ENCODE measurements at places on chromosomes 7 and 10. TPM values are rescaled to one million over a fixed set of nuclear protein-coding genes. Genes with fewer than 3 reads are reported as not detected.

The LRRC18 gene
- not detected for total RNA-seq

- no peaks in the 10 kb centered on the region for H3K36me3 ChIP-seq
- H3K27me3 ChIP-seq: peaks cover 9% of the 10 kb centered on the region
- H3K4me1 ChIP-seq: no peaks in the 10 kb centered on the region
- DNase-seq: no peak
- no peak overlapping the region for H3K4me3 ChIP-seq
- H3K27ac ChIP-seq: no peak overlapping the region
Measured at GRCh38 chr7:148672041-148672440, 26.7 kb upstream of the CUL1 start.

DNA sequence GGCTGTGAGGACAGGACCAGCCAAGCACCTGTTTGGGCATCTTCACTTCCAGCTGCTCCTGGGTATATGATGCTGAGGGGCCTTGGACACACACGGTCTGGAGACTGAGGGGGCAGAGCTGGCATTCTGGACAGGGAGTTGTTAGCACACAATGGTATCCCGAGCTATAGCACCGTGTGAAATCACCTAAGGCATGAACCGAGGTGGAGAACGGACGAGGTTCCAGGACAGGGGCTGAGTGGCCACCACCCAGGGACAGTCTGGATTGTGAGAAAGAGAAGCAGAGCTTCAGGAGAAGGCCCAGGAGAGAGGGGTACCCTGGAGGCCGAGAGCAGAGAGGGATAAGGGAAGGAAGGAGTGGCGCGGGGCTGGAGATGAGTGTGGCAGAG, 571.8 kb downstream of the TCERG1L start:
- no peaks in the 10 kb centered on the region for H3K27me3 ChIP-seq
- no peaks in the 10 kb centered on the region for H3K4me1 ChIP-seq
- DNase-seq: no peak
- no peak overlapping the region for H3K4me3 ChIP-seq
- H3K27ac ChIP-seq: no peak overlapping the region
- H3K36me3 ChIP-seq: no peaks in the 10 kb centered on the region

DNA sequence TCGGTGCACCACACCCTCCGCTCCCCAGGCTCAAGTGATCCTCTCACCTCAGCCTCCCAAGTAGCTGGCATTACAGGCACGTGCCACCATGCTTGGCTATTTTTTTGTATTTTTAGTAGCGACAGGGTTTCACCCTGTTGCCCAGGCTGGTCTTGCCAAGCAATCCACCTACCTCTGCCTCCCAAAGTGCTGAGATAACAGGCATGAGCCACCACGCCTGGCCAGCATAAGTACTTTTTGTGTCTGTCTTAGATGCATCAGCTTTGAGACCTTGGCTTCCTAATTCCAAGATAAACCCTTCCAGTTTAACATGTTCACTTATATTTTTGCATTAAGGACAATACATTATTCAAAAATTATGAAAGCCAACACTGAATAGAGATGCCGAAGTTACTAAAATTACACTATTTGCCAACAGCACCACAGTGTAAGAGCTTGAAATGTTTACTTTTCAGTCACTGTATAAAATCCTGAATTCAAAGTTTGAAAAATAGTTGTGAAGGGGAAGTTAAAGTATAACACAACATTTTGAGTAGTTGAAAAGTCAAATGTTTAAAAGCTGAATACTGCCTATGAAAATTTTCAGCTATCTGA, 36.5 kb downstream of the ANKIB1 start:
- H3K27me3 ChIP-seq: no peaks in the 10 kb centered on the region
- no peaks in the 10 kb centered on the region for H3K4me1 ChIP-seq
- peaks cover 1% of the 10 kb centered on the region for H3K36me3 ChIP-seq
- H3K4me3 ChIP-seq: no peak overlapping the region
- H3K27ac ChIP-seq: no peak overlapping the region

DNA sequence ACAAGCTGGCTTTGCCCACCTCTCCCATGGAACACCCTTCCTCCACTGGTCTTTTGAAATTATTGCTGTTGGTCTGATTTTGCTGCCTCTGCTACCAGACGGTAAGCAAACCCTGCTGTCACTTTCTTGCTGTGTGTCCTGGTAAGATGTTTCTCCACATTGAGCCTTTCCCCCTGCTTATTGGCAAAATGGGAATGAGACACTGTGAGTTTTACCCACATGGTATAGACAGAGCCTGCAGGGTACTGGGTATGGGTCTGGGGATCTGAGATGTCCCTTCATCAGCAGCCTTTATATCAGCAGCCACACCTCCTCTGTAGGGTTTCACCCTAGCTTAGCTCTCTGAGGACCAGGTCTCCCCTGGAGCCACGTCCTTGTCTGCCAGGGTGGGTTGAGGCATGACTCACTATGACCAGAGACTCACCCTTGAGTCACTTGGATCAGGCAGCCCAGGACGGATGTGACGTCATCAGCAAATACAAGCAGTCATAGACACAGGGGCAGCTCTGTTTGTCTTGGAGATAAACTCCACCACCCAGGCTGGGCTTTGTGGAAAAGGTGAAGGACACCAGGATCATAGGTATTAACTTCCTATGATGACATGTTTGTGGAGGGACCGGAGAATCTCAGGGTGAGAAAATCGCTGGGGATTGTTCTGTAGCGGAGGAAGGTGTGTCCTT, 17.9 kb upstream of the BAIAP2L1 start:
- no peak overlapping the region for H3K4me3 ChIP-seq
- DNase-seq: no peak
- H3K36me3 ChIP-seq: no peaks in the 10 kb centered on the region
- peaks cover 4% of the 10 kb centered on the region for H3K4me1 ChIP-seq
- H3K27ac ChIP-seq: no peak overlapping the region
